ENCODE measurements at places on chromosomes 3 and 15.

GRCh38 chr3:112005091-112005672 lies 6.5 kb downstream of the TAGLN3 start:
- no peak for DNase-seq

DNA sequence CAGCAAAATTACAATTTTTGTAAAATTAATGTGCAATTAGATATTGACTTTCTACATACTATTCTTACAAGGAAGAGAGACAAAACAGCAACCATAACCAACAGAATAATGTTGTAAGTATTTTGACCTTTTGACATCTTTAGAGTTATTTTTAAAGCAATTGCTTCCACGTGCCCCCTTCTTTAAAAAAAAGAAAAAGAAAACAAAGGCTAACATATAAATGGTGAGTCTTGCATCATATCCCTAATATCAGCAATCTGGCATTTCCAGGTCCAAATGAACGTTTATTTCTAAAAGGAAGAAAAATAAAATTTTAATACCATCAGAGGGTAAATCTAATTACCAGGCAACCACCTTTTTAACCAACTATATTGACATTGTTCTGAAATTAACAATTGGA lies 19.3 kb upstream of the STRIT1 start:
- no peak for DNase-seq

DNA sequence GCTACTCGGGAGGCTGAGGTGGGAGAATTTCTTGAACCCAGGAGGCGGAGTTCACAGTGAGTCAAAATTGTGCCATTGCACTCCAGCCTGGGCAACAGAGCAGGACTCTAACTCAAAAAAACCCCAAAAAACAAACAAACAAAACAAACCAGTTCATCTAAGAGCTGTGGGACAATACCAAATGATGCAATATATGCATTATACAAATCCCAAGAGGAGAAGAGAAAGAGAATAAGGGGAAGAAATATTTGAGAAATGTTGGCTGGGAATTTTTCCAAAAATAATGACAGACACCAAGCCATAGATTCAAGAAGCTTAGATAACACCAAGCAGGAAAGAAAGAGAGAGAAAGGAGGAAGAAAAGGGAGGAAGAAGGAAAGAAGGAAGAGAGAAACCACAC lies 82.5 kb downstream of the KLF13 start:
- no peak for DNase-seq

- DNase-seq = no peak
Measured at GRCh38 chr3:18071833-18072232, 329.4 kb upstream of the TBC1D5 start.

- no peak for DNase-seq
Measured at GRCh38 chr3:86794361-86795065, 196.4 kb downstream of the VGLL3 start.

DNA sequence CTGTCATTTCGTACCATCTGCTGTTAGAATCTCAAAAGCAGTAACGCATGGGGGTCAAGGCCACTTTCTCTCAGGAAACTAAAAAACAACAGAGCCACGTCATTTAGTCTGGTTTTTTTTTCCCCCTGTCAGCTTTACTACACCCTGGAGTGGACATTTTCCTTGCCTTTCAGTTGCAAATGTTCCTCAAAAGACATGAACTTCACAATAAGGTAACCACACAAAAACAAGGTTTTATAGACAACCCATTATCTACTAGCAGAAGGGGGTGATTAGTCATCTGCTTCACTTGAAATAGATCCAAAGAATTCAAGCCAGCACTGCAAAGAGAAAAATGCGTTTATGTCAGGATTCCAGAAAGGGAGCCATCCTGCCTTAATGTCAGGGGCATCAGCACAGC lies 171.8 kb upstream of the CDIN1 start:
- DNase-seq = no peak

GRCh38 chr3:169846458-169847193 lies 23.1 kb downstream of the LRRC31 start:
- no peak for DNase-seq

DNA sequence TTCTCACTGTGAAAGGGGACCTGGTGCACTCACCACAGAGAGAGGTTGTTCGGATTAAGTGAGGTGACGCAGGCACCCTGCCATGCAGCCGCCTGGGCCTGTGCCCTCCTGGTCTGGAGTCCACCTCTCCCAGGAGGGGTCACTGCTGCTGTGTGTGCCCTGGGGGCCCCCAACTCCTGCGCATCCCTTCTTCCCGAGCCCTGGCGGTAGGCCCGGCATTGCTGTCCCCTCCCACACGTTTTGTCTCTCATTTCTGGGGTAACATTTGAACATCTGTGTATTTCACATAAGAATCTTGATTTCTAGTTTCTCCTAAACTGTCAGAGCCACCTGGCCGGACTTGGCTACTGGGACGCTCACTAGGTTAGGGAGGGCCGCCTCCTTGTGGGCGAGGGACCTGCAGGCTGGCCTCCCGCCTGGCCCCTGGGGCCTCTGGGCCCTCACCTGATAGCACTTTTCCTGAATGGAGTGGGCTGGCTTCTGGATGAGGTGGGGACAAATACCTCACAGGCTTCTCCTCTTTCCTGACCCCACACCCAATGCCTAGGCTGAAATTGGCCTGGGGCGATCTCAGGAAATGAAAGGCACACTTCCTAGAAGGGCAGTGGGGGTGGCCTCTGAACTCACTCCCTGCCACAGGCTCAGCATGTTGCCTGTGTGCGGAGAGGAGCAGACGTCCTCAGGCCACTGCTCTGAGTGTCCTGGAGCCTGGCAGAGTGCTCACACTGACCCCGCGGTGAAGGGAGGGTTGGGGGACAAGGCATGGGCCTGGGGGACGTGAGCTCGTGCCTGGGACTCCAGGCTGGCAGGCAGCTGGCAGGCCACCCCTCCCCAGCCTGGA lies 104.2 kb upstream of the PRR23E start:
- peak; percentile 23 for DNase-seq

GRCh38 chr3:118970819-118971218 lies 63.8 kb downstream of the IGSF11 start:
- no peak for DNase-seq

DNA sequence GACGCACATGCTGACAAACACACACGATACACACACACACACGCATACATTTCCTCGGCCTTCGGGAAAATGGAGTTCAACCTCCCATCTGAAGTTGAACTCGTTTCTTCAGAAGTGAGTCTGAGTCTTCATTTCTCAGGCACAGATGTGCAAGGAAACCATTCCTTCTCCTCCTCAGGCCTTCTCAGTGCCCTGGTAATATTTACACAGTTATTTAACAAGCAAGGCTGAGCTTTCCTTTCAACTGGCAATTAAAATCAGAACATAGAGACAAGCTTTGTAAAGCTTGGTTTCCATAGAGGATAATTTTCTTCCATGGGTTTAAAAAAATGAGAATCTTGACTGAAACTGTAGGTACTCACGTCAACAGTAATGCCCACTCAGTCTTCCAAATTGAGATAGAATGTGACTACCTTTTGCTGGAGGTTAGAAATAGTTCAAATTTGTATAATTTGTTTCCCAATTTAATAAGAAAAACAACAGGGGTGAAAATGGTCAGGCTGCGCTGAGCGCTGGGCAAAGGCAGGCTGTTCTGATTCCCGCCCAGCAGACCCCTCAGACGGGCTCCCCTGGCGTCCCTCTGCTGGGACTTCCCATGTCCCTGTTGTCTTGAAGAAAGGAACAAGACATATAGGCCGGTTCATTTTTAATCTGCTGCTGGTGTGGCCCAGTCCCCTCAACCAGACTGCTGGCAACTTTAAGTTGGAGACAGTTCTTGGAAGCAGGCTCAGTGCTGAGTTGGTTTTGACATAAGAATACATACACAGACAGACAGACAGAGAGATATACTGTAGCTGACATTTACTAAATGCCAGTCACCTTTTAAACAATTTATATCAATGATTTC lies 174.3 kb downstream of the XXYLT1 start:
- DNase-seq = no peak

DNA sequence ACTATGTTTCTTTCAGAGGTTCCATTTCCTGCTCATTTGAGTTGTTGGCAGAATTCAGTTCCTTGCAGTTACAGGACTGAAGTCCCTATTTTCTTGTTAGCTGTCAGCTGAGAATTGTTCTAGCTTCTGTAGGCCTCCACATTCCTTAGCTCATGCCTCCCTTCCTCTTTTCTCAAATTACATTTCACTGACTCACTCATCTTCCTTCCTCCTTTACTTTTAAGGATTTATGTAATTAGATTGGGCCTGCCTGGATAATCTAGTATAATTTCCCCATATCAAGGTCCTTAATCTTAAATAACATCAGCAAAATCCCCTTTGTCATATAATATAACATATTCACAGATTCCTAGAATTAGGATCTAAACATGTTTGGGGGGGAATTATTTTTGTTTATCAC lies 40.6 kb upstream of the RBMS3 start:
- no peak for DNase-seq

- no peak for DNase-seq
Measured at GRCh38 chr15:100215031-100215842, 126.5 kb downstream of the ADAMTS17 start.

DNA sequence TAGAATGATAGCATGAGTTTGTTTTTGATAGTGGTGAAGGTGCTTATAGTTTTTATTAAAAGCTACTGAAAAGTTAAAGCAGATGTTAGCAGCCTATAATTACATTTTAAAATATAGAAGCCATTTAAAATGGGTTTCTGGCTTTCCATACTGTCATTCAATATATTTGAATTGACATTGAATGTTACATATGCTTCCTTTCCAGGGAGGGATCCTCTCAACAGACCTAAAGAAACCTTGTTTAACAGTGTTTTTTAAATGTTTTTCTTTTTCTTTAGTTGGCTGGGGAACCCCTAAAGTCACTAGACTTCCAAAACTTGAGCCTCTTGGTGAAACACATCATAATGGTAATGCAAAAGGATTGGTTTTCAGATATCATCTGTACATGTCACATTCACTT lies 12.2 kb downstream of the DHFR2 start:
- no peak for DNase-seq

DNA sequence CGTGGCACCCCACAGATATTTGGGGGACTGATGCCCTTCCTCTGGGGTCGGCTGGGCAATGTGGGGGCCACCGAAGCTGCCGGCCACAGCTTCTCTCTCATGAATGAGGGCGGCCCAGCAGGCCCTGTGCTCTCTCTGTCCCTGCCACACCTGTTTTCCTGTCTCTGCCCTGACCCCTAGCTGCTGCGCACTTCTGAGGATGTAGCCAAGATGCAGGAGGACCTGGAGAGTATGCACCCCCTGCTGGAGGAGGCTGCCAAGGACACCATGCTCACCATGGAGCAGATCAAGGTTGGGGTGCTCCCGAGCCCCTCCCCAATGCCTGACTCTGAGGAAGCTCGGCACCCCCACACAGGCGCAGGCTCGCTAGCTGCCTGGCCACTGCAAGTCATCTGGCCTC lies 59.7 kb downstream of the SEMA3G start:
- DNase-seq = no peak

GRCh38 chr3:62097121-62097520 lies 276.2 kb downstream of the FEZF2 start:
- DNase-seq = no peak

GRCh38 chr3:114344492-114344891 lies 50.7 kb downstream of the TIGIT start:
- DNase-seq = no peak

DNA sequence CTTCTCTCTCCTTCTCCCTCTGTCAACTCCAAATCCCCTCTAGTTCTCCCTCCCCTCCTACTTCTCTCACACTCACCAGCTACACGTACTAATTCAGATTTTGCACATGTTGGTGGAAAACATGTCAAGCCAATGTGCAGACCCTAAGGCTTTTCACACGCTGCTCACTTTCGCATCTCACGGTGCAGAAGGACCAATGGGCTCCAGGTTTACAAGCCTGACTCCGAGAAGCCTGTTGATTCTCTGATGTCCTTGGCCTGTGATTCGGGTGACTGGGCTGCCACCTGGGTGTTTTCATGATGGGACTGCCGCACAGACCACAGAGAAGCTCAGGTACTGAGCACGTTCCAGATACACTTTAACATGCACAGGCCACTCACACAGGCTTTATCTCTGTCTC lies 3.7 kb downstream of the FOXL2NB start:
- no peak for DNase-seq

DNA sequence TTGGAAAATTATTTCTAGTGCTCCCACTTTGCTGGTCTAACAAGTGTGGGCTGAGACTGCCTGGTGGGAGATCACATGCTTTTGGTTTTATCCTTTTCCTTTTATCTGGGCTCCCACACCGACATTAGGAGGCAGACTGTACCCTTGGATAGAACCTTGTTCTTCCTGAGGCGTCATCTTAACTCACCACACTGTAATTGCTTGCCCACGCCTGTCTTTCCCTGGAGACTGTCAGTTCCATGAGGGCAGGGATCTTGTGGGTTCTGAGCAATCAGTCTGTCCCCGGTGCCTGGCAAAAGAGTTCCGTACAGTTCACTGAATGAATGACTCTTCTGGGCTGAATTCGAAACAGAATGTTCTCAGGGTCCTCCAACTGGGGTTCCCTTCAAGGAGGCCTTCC lies 124.6 kb upstream of the ABHD17C start:
- DNase-seq = no peak

DNA sequence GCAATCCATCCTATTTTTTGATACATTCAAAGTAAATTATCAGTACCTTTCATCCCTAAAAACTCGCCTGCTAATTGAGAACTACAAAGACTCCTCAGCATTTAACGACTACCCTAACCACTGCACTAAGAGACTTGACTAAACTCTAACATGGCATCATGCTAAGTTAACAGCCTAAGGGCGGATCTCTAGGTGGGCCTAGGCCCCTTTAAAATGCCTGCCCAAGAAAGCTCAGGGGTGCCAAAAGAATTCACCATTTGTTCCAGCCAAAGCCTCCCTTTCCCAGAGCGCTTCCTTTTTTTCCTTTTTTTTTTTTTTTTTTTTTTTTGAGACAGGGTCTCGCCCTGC lies 568 bp upstream of the NEK4 start:
- DNase-seq = no peak

GRCh38 chr3:4823986-4824925 lies 155.0 kb upstream of the BHLHE40 start:
- DNase-seq = no peak

GRCh38 chr3:111947231-111947630 lies 31.6 kb upstream of the ABHD10 start:
- no peak for DNase-seq

DNA sequence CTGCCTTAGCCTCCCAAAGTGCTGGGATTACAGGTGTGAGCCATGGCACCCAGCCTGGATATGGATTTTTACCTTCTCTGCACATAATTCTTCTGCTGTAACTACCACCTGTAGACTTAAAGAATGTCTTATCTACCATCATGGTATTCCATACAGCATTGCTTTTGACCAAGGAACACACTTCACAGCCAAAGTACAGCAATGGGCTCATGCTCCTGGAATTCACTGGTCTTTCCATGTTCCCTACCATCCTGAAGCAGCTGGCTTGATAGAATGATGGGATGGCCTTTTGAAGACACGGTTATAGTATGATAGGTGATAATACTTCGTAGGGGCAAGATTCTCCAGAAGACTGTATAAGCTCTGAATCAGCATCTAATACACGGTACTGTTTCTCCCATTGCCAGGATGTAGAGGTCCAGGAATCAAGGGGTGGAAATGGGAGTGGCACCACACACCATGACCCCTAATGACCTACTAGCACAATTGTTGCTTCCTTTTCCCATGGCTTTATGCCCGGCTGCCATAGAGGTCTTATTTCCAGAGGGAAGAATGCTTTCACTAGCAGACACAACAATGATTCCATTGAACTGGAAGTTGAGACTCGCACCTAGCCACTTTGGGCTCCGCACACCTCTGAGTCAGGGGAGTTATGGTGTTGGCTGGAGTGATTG lies 60.9 kb upstream of the CDV3 start:
- DNase-seq = no peak

All from left hindlimb (tissue), 1 donor.